ENCODE measurements at places on chromosomes 11 and 22.
A peak's percentile ranks its signal among the peaks of the same experiment; 100 is the strongest.

DNA sequence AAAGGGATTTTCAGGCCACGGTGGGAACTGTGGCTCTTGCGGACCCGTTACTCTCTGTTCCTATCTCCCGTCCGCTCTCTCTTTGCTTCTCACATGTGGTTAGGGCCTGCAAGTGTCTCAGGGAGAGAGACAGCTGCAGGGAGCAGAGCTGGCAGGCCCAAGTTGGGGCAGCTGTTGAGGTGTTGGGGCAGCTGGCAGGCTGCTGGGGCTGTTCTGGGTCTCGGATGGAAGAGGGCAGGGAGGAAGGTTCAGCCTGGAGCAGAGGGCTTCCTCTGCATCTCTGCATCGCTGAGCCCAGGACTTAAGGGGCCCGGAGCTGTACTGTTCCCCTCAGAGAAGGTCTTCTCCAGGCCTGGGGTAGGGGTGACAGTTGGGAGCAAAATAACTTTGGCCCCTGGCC lies 2.6 kb upstream of the CNIH2 start:
- no peak for DNase-seq

DNA sequence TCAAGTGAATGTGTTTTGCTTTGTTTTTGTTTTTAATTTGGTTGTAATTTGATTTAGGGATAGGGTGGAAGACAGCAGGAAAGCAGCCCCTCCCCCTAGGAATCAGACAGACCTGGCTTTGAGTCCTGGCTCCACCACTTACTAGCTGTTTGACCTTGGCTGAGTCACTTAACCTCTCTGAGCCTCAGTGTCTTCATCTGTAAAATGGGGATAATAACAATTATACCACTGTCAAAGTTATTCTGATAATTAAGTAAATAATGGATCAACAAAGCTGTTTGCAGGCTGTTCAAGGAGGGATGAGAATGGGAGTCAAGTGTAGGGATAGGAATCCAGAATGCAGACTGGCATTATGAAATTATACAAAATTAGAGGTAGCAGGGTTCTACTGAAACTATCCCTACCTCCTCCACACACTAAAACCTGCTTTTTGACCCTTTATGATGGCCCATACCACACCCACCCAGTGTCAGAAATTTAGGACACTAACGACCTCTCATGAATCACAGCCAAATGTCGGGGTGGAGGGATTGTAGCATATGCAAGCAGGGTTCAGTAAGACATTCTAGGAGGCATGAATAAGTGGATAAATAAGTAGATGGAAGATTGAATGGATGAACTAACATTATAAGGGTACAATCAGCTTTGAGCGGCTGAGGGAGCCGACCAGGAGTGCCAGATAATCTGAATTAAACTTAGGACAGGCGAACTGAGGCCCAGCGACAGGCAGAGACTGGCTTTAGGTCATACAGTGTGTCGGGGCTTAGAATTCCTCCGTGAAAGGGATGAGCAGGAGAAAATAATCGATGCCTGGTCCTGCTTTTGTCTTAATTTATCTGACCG lies 974 bp downstream of the ANAPC15 start:
- DNase-seq: no peak

DNA sequence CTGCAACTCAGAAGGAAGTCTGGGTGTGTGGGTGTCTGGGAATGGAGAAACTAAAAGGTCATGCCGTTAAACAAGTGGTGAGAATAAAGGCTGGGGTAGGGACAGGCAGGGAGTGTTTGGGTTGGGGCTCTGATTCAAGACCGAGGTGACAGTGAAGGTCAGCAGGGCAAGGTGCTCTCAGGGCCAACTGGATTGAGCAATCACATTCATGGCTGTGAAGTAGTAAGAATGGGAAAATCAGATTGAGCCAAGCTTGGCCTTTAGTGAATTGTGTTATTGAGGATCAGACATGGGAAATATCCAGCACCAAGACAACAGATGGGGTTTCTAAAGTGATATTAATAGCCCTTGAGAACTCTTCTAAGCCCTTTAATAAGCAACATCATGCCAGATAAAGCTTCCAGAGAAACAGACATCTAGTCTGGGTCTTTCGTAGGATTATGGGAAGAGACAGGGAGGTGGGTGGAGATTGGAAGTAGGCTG lies 24.3 kb downstream of the SCN3B start:
- no peak for DNase-seq

GRCh38 chr11:104043142-104043541 lies 6.7 kb downstream of the DDI1 start:
- DNase-seq: peak; percentile 72

DNA sequence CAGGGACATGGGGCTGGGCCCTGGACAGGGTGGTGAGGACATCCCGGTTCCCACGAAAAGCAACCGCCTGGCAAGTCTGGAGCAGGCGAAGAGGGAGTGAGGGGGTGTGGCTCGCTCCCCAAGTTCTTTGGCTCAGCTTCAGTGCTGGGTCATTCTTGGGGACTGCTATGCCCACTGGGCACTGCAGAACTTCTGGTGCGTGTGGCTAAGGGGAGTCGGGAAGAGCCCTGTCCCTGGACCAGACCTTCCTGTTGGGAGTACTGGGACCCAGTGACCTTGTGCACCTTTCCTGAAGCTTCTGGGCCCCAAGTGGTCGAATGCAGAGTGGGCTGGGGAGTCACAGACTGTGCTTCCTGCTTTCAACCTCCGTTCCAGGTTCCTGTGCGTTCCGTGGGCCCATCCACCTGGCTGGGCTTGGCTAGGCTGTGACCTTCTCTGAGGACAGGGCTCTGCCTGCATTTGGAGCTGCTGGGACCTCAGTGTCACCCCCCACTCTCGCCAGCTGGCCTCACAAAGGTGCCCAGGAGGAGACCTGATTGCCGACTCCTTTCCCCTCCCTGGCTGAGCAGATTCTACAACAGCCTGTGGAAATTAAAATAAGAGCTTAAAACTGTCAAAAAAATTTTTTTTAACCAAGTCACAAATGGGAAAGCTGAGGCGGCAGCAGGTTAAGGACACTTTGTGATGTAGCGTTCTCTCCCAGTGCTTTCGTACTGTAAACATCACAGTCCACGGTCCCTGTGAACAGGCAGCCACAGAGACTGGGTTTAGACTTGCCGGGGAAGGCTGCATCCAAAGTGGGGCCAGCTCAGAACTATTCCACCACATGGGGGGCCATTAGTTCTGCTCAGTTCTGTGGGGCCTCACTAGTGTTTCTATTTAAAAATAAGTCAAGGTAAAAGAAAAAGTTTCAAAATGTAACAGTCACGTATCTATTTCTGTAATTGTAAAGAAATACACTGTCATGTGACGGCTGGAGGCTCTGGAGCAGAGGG lies 63.8 kb upstream of the WNT7B start:
- DNase-seq: no peak

DNA sequence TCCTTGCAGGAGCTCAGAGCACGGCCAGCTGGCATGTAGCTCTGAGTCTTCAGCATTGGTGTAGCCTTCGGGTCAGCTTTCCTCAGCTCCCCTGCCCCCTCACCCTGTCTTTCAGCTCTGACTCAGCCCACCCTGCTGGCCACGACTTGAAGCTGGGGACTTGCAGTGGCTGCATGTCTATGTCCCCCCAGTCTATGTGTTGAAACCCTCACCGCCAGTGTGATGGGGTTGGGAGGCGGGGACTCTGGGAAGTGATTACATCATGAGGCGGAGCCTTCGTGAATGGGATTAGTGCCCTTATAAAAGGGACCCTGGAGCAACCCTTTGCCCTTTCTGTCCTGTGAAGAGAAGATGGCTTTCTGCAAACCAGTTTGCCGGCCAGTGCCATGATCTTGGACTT lies 111.1 kb downstream of the CTTN start:
- DNase-seq: no peak

DNA sequence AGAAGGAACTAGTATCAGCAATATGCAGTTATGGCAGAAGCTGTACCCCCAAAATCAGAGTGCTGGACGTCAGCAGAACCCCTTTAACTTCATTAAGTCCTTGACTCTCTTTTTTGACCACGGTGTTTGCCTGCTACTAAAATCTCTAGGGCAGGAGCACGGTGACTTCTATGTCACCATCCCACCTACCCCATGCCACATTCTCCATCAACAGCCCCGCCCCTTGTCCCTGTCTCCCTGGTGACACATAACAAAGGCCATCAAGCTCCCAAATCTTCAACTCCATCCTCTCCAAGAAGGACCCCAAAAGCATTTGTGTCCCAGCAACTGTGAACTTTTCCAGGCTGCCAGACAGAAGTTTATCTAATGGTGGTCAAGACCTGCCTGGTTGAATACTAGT lies 894 bp downstream of the ADA2 start:
- DNase-seq: no peak

DNA sequence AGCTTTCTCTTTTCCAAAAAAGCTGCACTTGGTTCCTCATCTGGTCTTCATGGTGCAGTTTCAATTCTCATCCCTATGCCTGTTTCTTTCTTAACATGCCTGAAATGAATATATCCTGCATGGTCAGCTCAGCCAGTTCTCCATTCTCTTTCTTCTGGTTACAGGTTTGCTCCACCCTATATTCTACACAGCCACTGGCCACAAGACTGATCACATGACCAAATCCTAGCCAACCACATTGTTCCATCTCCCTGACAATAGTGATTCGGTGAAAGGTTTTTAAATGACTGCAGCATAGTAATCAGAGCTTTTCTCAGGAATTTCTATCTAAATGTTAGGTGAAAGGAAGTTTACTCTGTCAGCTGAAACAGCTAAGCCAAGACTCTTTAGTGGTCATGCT lies 891.4 kb downstream of the METTL15 start:
- DNase-seq: no peak

GRCh38 chr11:65516135-65516968 lies 8.5 kb upstream of the SCYL1 start:
- DNase-seq: no peak

DNA sequence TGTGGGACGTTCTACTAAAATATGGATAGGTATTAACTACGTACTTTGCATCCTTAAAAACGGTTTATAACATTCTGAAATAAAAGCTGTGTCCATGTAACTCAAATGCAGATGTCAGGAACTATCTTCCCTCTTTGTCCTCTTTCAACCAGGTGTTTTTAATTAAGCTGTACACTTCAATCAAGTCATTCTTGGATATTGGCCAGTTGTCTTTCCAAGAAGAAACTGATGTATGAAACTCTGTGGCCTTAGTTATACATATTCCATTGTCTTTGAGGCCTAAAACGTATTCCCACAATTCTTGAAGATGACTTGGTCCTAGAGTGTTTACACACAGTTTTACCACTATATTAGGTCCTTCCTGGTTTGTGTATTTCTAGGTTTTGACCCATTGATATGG lies 249.0 kb upstream of the CNTN5 start:
- DNase-seq: no peak

DNA sequence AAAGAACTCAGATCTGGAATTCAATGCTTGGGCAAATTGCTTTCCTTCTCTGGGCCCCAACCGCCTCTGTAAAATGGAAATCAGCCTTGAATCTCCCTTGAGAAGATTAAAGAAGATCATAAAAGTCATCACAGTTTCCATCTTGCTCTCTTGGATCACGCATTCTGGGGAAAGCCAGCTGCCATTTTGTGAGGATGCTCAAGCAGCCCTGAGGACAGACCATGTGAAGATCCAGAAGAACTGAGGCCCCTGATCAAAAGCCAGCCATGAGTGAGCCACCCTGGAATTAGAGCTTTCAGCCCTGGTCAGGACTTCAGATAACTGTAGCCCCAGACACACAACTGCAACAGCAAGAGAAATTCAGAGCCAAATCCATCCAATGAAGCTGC lies 229.3 kb downstream of the MN1 start:
- DNase-seq: no peak

DNA sequence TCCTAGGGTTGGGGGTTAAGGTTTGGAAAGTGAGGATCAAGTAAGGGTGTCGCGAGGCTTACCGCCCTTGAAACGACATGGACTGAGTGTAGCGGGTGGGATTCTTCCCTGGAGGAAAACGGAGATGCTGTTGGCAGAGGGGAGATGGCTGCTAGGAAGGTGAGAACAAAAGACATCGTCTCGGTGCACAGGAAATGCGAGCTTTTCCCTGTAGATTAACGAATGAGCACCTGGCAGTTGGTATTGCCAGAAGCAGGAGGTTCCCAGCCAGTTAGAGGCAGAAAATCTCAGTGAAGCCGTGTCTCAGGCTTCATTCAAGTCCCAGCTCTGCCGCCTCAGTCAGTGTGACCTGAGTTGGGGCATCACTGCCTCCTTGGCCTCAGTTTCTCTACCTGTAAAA lies 1.4 kb upstream of the LHFPL7 start:
- no peak for DNase-seq

- DNase-seq: no peak
These were observed 15.3 kb upstream of the CAPN5 start for GRCh38 chr11:77051511-77051910.

DNA sequence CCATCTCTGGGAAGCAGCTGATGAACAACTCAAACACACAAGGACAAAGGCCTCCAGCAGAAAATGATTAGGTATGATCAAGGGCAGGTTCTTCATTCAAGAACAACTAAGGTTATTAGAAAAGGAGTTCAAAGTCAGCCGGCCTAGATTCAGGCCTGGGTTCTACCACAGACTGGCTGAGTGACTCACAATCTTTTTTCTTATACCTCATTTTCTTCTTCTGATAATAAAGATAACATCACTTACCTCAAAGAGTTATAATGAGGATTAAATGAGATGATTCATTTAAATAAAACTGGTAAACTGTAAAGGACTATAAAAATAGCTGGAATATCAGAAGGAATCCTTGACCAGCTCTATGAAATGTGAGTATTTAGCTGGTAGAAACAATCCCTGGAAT lies 49.3 kb upstream of the PPP2R1B start:
- no peak for DNase-seq

- DNase-seq: no peak
These were observed 14.3 kb upstream of the HPX start for GRCh38 chr11:6455070-6455469.

- DNase-seq: no peak
These were observed 44.4 kb upstream of the DBX1 start for GRCh38 chr11:20204681-20205080.

DNA sequence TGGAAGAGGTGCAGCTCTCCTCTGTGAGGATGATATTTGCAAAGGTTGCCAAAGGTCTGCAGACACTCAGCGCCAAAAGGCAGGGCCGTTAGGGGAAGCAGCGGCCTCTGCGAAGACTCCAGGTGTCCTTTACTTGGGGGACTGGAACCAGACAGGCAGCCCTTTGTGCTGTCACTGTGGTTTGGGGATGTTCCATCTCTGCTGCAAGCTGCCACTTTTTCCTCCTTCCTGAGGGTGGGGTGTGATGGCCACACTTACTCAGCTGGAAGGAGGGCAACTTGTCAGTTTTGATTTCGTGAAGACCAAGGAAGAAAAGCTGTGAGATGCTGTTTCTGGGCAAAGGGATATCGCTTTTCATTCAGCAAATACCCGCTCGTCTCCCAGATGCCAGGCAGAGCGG lies 96.5 kb upstream of the PRR5 start:
- DNase-seq: no peak

All from large intestine (tissue), 12 donors.